ENCODE measurements at places on chromosomes 2 and 18.

GRCh38 chr18:57466745-57467409 is 31.7 kb downstream of the ONECUT2 start:
- no peak for DNase-seq

DNA sequence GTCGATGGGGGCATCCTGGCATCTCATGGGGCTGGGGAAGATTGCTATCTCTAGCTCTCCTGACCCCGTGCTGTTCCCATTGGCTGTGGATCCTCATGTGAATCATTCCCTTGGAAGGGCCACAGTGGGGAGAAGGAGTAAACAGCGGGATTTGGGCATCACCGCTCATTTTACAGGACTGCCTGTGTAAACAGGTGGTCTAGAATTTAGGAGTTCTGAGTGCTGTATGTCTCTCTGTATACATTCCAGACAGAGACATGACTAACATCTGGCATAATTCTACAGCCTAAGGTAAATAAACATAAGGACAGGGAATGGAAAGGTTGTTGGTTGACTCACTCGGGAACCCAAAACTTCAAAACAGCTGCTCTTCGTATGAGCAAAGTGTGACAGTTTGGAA is 92.7 kb downstream of the COPS8 start:
- no peak for DNase-seq

DNA sequence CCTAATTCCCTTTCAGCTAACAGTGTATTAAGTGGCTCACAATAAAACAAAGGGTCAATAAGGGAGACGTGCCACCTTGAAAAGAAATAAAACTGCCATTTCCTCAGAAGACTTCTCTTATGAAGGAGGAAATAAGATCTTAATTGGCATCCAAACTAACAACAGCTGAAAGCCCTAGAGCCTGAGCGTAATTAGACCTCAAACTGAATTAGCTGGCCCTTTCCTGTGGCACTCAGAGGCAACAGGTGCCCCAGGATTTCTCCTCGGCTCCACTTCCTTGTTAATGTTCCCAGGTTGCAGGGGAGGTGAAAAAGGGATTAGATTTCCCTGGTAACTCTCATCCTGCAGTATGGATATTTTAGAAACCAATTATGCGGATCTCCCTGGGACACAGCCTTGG is 804.3 kb downstream of the DCDC2C start:
- DNase-seq = no peak

DNA sequence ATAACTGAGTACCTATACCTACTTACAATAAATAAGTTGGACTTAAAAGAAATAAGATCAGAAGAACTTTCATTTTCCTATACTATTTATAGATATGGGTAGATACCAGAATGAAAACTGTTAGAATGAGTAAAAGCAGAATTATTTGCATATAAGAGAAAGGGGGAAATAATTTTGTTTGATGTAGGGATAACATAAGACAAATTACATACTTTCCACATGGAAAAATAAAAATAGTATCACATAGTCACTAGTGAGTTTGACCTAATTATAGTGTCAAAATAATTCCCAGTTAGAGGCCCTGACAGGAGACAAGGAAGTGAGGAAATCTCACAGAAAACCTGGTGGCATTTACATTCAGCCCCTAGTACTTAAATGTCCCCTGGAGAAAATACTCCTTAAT is 28.6 kb downstream of the KCMF1 start:
- no peak for DNase-seq

GRCh38 chr2:183259921-183260320 is 135.7 kb downstream of the NUP35 start:
- DNase-seq = no peak

DNA sequence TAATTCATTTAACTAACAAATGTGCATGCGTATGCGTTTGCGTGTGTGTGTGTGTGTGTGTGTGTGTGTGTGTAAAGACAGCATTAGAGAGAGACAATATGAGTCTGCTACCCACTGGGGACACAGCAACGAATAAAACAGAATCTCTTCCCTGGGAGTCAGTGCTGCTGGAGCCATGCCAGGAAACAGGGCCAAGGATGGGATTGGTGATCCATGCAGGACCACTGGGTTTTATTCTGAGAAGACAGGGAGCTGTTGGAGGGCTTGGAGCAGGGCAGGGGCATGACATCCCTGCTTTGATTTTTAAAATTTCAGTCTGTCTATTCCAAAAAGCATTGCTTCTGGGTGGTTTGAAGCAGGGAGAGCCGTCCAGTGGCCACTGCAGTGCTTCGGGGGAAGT is 62.9 kb downstream of the PDCL3 start:
- DNase-seq = no peak

GRCh38 chr2:31979956-31980355 is 30.9 kb downstream of the MEMO1 start:
- DNase-seq = no peak

GRCh38 chr2:55437515-55438390 is 18.1 kb upstream of the CCDC88A start:
- no peak for DNase-seq
